ENCODE measurements at places on chromosomes 3 and 15.

DNA sequence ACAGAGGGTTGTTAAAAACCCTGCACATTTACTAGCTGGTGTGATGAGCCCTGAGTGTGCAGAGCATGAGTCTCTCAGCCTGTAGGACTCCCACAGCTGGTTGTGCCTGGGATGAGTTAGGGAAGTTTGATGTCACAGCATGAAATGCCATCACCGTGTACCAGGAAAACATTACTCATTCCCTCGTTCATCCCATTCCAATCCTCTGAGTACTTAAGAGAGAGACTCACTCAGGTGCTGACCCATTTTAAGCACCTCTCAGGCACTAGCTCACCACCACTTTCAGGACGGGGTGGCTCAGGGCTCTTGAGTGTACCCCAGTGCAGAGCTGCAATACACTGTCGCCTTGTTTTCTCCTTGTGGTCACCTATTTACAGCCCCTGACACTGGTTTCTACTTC, 18.7 kb downstream of the MGLL start:
- DNase-seq = no peak

DNA sequence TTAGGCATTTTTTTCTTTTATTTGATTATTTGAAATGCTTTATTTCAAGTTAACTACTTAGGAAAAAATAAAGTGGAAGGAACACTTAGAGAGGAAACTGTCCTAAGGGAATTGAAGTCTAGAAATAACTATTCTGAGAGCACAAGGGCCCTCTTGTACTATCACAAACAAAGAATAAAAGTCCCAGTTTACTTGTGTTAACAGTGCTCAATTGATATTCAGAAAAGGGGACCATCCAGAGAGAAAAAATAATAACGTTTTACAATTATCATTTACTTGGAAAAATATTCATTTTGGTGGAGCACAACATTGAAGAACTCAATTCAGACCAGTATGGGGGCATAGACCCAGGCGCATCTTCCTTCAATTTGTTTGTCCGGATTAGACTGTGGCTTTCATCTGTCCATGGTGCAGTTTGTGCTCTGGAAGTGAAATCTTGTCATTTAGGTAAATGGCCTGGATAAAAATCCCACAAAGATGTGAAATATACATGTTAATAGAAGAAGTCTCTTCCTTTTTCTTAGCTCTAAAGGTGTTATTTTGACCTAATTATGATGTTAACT, 54.5 kb upstream of the SAMMSON start:
- no peak for DNase-seq

- DNase-seq = no peak
Measured at GRCh38 chr15:42404461-42405235, 45.3 kb downstream of the CAPN3 start.

GRCh38 chr15:95470529-95470928, 860.0 kb upstream of the NR2F2 start:
- no peak for DNase-seq

DNA sequence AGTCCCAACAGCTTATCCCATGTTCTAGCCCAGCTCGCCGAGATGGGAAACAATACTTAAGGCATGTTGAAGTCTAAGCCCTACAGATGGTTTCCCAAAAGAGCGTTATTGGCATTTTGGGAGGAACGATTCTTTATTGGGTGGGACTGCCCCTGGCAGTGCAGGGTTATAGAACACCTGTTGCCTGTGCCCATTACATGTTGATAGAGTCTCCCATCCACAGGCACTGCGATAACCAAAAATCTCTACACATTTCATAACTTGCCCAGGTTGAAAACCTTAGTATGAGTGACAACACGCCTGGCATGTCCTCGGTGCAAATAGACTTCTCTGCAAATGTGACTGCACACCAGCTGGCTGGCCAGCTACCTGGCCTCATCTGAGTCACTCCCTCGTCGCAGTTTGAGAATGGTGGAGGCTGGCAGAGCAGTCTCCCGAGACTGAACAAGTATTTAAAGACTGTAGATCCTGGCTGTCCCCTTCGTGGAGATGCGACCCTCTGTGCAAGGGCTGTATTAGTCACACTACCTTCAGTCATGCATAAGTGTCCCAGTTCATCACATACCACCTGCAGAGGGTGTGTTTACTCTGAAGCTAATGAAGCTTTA, 18.7 kb downstream of the ZNF80 start:
- DNase-seq = no peak

DNA sequence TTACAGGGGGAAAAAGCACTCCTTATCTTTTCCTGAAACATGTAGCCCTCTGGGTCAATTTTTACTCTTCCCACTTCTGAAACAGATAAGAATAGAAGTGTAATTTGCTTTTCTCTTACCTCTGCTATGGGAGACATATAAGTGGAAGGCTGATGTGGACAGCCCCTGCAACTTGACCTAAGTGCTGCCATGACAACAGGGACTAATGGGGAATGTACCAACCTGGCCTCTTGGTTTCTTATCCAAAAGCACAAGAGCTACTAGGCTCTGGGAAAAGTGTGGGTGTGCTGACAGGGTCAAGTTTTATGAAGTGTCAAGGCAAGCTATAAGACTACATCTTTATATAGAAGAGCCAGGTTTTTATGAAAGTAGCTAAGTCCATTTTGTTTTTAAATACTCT, 1246.5 kb downstream of the OTOL1 start:
- no peak for DNase-seq

- no peak for DNase-seq
Measured at GRCh38 chr15:43544266-43544665, 26.9 kb downstream of the MAP1A start.
